ENCODE measurements at places on chromosomes 4 and X. TPM values are rescaled to one million over a fixed set of nuclear protein-coding genes. Genes with fewer than 3 reads are reported as not detected.

Gene SCD5
- not detected for polyA plus RNA-seq

Gene CCSER1
- not detected for polyA plus RNA-seq

Gene DOK7
- polyA plus RNA-seq = not detected

DNA sequence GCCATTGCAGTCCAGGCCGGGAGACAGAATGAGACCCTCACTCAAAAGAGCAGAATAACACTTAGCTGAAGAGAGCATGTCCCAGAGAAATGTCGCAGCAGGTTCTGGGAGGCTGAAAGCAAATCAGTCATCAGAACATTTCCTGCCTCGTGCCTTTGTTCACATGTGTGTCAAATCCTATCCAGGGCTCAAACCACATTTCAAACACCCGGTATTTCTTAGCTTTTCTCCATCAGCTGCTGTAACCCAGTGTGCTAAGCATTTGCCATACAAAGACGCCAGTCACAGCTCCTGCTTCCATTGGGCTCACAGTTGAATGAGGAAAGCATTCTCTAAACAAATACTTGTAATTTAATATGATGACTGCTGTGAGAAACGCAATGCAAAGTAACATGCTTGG lies 6.0 kb downstream of the PALLD start:
- no peak overlapping the region for H3K4me3 ChIP-seq
- no peak for DNase-seq
- peaks cover 7% of the 10 kb centered on the region for H3K4me1 ChIP-seq
- H3K27ac ChIP-seq = no peak overlapping the region
- H3K27me3 ChIP-seq = no peaks in the 10 kb centered on the region

GRCh38 chr4:8201321-8201781 lies 2.3 kb downstream of the SH3TC1 start:
- peaks cover 23% of the 10 kb centered on the region for H3K36me3 ChIP-seq
- DNase-seq = no peak
- no peaks in the 10 kb centered on the region for H3K27me3 ChIP-seq
- H3K4me3 ChIP-seq = peak overlapping the region; percentile 91
- peaks cover 27% of the 10 kb centered on the region for H3K4me1 ChIP-seq
- H3K27ac ChIP-seq = peak overlapping the region; percentile 84

GRCh38 chr4:11774346-11774745 lies 345.7 kb upstream of the HS3ST1 start:
- H3K27ac ChIP-seq = no peak overlapping the region
- no peaks in the 10 kb centered on the region for H3K4me1 ChIP-seq
- H3K27me3 ChIP-seq = no peaks in the 10 kb centered on the region
- no peak overlapping the region for H3K4me3 ChIP-seq
- no peak for DNase-seq

- no peaks in the 10 kb centered on the region for H3K36me3 ChIP-seq
- H3K27ac ChIP-seq = no peak overlapping the region
- no peaks in the 10 kb centered on the region for H3K4me1 ChIP-seq
- no peak overlapping the region for H3K4me3 ChIP-seq
These were observed 272.3 kb upstream of the DIPK2B start for GRCh38 chrX:45472968-45473367.

GRCh38 chr4:123031664-123032063 lies 109.3 kb upstream of the NUDT6 start:
- no peaks in the 10 kb centered on the region for H3K4me1 ChIP-seq
- H3K27me3 ChIP-seq = no peaks in the 10 kb centered on the region
- no peak for DNase-seq
- no peaks in the 10 kb centered on the region for H3K36me3 ChIP-seq
- no peak overlapping the region for H3K27ac ChIP-seq

- no peak overlapping the region for H3K4me3 ChIP-seq
- no peaks in the 10 kb centered on the region for H3K4me1 ChIP-seq
- H3K36me3 ChIP-seq = no peaks in the 10 kb centered on the region
- no peak for DNase-seq
- no peaks in the 10 kb centered on the region for H3K27me3 ChIP-seq
These were observed 94.2 kb downstream of the PPP3CA start for GRCh38 chr4:101253121-101253520.

- H3K27me3 ChIP-seq = no peaks in the 10 kb centered on the region
- H3K27ac ChIP-seq = no peak overlapping the region
- no peaks in the 10 kb centered on the region for H3K36me3 ChIP-seq
- peak; percentile 12 for DNase-seq
- no peak overlapping the region for H3K4me3 ChIP-seq
- no peaks in the 10 kb centered on the region for H3K4me1 ChIP-seq
These were observed 19.1 kb upstream of the ZXDA start for GRCh38 chrX:57929373-57929772.

Measured in naive thymus-derived CD4-positive, alpha-beta T cell (primary cell).